Regular cardiac myocyte (primary cell): ENCODE measurements at places on chromosomes 11 and 22. TPM values are rescaled to one million over a fixed set of nuclear protein-coding genes. Genes with fewer than 3 reads are reported as not detected.

Gene TREH
- total RNA-seq: not detected in 2 replicates

Gene ISX
- not detected in 2 replicates for total RNA-seq

Gene MFRP
- under 0.01 TPM in 1 of 2 replicates, not detected in the other for total RNA-seq

Gene OR6T1
- not detected in 2 replicates for total RNA-seq

Gene PAMR1
- 185 and 938 TPM in 2 replicates for total RNA-seq

Gene E2F8
- under 0.01 and 0.77 TPM in 2 replicates for total RNA-seq

Gene PYGM
- total RNA-seq: 1.7 and 6.8 TPM in 2 replicates

Gene CREB3L1
- 10.5 and 11.0 TPM in 2 replicates for total RNA-seq

Gene TBX10
- not detected in 2 replicates for total RNA-seq

Gene SUSD2
- 7.9 and 20.9 TPM in 2 replicates for total RNA-seq

Gene GRAP2
- total RNA-seq: under 0.01 TPM in 1 of 2 replicates, not detected in the other

Gene LDHAL6A
- total RNA-seq: not detected in 2 replicates

Gene KIRREL3
- total RNA-seq: 5.4 and 8.5 TPM in 2 replicates

Gene DEUP1
- not detected in 2 replicates for total RNA-seq

Gene IGF2
- total RNA-seq: under 0.01 and 1.7 TPM in 2 replicates

Gene OR51B2
- total RNA-seq: 0.28 TPM in 1 of 2 replicates, not detected in the other
